SHP77 (cell line): ENCODE measurements at places on chromosomes 2 and 18.

DNA sequence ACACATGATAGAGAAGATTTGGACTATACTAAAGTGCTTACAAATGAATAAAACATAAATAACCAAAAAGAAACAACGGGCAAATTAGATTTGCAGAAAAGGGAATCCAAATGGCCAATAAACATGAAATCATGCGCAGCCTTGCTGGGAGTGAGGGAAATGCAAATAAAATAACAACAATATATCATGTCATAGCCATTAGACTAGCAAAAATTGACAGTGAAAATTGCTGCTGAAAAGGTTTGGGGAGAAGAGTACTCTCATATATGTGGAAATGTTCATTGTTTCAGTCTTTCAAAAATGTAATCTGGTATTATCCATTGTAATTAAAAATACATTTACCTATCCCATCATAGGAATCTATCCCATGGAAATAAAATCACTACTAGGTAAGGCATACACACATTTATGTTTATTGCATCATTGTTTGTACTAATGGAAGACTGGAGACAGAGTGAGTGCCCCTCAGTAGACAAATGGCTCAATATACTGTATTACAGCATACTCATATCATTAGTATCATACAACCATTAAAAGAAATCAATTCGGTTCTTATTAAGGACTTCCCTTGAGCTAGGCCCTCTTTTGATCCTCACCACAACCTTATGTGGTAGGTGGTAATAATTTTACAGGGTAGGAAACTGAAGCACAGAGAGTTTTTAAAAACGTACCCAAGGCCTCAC lies 94.1 kb upstream of the MSTN start:
- DNase-seq: no peak

- no peak for DNase-seq
Observed at GRCh38 chr2:229492034-229492433, 220.9 kb upstream of the PID1 start.

DNA sequence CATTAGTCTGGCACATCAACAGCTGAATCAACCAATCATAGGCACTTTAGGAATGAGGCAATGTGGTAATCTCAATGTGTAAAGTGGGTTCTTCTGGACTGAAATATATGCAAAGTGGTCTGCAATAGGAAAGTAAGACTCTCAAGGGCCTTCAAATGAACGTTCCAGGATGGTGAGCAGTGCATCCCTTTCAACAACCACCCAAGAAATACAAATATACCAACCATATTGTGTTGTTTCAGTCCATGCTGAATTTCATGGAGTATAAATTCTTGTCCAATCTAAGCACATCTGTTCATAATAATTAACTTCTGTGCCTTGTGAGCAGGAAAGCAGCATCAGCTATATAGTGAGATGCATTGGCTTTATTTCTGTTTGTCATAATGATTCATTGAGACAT lies 556.2 kb downstream of the THSD7B start:
- DNase-seq: no peak

DNA sequence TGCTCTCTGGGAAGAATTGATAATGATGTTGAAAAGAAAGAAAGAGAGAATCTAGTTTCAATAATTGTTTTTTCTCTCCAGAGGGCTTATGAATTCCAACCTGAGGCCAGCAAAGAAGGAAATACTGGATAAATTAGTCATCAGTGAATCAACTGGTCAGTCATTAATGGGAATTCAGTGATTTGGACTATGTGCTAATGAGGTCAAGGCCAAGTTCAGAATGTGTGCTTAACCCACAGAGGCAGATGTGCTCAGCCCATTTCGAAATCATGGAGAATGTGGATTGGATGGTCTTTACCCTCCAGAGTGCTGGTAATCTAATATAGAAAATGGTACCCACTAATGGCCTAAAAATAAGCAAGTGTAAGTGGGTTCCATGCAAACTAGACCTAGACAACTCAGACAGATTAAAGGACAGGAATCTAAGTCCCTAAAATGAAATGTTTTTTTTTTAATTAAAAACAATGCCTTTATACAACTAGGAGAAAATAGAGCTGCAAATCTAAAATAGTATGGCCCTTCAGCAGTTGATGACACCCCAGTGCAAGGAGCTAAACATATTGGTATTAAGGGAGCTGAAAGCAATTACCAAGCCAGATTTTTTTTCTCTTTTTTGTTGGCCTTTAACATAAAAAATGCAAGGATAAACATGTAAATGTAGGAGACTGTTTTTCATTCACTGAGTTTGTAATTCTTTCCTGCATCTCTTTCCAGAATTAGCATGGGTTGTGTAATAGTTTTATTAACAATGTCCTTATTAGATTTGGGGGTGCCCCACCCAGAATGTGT lies 296.9 kb downstream of the SATB2 start:
- no peak for DNase-seq

GRCh38 chr2:157221394-157221988 lies 36.0 kb upstream of the GALNT5 start:
- DNase-seq: no peak

DNA sequence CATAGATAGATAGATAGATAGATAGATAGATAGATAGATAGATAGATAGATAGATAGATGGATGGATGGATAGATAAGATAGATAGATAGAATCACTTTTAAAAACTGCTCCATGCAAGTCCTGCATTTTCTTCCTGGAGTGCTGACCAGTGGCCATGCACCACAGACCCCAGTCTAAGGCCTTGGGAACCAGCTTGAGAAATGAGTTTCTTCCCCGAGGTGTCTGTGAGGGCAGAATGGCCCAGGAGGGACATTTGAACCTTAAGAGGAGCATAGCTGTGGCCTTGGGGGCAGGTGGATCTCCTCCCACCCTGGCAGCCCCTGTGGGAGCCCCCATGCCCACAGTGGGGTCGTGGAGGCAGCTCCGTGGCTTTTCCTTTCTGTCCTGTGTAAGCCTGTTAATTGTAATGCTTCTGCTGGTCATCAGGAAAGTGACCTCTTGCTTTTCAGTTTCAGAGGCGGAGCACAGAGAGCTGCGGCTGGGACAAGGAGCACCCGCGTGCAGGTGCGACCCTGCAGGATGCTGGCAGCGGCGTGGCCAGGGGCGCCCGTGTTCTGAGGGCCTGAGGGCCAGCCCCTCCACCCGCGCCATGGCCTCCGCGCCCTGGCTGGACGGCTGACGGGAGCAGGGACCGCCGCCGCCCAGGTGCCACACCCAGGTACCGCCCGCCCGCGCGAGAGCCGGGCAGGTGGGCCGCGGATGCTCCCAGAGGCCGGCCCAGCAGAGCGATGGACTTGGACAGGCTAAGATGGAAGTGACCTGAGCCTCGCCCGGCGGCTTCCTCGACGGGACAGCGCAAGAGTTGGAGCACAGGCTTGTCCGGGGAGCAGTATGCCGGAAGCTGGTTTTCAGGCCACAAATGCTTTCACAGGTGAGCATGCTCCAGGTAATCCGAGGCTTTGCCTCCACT lies 168.6 kb downstream of the LDLRAD4 start:
- DNase-seq: no peak

- DNase-seq: no peak
Observed at GRCh38 chr2:70420740-70421139, 118.9 kb upstream of the FAM136A start.

DNA sequence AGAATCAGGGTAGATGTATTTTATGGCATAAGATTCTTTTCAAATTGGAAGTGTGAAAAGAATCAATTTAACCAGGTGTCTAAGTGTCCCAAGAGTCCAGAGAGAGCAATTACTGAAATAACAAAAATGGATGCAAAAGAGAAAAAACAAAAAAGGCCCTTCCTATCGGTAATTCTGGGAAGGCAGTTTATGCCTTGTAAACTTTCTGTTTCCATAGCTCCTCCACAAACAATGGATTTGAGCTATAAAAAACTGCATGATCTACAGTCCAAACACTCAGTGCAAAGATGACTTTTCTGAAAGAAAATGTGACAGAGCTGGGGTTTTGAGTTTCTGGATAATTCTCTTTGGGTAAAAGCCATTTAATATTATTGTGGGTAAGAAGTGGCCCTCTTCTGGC lies 366.1 kb downstream of the EN1 start:
- DNase-seq: no peak

DNA sequence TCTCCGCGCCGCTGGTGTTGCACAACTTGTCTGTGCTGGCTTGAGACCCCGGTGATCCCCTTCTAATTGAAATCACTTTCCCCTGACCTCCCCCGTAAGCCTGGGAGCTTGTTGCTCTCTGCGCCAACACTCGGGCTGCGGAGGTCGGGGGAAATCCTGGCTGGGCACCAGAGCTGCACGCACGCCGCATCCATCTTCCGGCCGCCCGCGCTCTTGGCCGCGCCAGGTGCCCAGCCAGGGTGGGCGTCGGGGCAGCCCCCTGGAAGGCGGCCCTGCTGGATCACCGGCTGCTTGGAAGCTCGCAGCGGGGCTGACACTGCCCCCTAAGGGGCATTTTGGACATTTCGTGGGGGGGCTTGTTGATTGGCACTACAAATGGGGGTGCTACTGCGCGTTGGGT lies 280.3 kb upstream of the SKOR2 start:
- DNase-seq: no peak

- DNase-seq: no peak
Observed at GRCh38 chr2:138336146-138336545, 165.4 kb upstream of the SPOPL start.

DNA sequence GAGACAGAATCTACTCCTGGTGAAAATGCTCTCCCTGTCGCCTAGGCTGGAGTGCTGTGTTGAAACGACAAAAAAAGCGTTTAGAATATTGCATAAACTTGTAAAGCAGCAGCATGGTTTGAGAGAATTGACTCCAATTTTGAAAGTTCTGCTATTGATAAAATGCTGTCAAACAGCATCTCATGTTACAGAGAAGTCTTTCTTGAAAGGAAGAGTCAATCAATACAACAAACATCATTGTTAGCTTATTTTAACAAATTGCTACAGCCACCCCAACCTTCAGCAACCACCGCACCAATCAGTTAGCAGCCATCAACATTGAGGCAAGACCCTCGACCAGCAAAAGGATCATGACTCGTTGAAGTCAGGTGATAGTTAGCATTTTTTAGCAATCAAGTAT lies 6.9 kb downstream of the C2orf76 start:
- DNase-seq: no peak

GRCh38 chr2:201984800-201985525 lies 48.7 kb upstream of the FZD7 start:
- no peak for DNase-seq

DNA sequence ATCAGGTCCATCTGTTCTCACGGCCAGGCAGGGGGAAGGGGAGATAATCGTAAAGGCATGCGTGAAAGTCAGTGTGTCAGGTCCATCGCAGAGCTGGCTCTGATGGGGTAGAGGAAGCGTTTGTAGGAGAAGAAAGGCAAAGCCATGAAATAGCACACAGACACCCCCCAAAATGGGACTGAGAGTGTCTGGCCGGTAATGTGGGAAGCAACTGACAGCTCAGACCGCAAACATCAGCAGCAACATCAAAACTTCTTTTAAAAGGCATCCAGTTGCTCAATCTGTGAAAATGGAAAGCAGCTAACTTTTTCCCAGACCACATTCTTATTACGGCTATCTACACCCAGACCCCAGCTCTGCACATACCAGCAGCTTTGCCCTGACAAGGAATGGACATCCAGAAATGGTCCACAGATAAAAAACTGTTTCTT lies 232.6 kb downstream of the EN1 start:
- no peak for DNase-seq

DNA sequence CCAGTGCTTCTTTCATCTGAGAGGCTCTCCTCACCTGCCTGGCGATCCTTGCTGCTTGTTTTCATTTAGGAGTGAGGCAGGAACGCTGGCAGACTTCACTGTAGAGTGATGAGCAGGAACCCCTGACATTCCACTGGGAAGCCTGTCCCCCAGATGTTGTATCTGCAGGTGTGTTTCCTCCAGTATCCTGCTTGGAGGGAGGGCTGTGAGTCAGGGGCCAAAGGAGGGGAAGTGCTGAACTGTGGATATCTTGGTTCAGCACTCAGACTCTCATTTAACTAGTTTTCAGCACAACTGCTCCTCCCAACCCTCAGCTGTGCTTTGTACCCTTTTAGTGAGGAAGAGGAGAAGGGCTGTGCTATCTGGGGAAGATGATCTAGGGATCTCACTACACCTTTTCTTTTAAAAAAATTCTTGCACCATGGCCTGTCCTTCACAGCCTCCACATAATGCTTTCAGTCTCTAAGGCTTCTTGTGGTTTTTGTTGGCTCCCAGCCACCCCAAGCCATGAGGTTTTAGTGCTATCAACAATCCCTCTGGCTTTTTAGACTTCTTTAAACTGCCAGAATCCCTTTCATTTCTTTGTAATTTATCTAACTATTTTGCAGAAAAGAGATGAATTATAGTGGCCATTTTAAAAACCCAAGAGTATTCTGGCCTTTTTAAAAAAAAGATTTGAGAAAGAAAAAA lies 11.2 kb downstream of the ANKAR start:
- no peak for DNase-seq
